ENCODE measurements at places on chromosomes 11 and 22.

DNA sequence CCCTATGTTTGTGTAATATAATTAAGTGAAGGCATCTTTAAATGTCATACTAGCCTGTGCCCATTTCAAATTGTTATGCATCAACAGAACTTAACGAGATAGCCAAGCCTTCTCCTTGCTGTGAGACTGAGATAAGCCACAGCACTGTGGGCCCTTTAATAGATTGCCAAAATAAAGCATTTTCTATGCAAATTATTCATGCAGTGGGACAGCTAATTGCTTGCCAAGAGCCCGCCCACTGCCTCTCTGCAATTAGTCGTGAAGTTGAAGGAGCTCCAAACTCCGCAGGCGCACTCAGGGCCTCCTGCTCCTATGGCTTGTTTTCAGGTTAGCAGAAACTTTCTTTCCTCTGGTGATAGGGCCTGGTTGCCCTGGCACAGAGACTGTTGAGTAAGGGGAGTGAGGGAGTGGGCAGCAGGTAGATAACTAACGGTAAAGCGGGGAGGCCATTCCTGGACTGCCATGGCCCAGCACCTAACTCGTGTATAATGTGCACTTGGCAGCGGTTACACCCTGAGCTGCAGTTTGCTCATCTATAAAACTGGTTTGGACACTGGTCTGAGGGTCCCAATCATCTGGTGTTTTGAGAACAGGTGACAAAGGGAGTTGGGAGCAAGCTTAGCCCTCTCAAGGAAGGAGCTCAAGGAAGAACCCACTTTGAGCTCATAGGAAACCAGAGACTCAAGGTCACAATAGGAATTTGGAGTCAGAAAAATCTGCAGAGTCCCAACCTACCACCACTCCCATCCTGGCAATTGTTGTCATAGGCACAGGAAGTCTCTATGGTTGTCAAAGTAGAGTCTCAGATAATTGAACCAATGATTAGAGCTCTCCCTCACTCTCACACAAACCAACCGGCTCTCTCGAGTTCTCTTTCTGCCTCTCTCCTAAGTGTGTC lies 33.9 kb upstream of the RIC3 start:
- DNase-seq = no peak

- peak; percentile 34 for DNase-seq
These were observed 52.8 kb downstream of the MYH9 start for GRCh38 chr22:36334821-36335603.

- no peak for DNase-seq
These were observed 35.5 kb upstream of the TTC12 start for GRCh38 chr11:113278925-113279324.

DNA sequence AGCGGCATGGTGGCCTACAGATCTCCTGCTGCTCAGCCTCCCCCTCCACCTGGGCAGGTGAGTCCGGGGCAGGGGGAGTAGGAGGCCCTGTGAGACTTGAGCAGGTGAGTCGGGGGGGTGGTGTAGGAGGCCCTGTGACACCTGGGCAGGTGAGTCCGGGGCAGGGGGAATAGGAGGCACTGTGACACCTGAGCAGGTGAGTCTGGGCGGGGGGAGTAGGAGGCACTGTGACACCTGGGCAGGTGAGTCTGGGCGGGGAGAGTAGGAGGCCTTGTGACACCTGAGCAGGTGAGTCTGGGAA lies 299.3 kb downstream of the BRD1 start:
- no peak for DNase-seq

DNA sequence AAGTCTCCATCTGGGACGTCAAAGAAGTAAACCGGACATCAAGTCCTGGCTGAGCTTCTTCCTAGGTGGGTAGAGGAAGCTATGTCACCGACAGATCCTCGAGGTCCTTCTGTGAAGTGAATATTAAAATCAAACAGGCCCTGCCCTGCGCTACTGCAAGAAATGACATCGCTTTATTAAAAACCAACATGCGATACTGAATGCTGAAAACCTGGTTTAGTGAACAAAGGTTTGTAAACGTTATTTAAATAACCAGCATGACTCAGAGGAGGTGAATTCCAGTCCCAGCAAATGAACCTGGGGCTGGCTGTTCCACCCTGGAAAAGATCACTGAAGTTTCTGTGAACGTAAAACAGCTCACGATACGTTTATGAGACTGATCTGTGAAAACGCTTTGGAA lies 645 bp downstream of the RTCB start:
- no peak for DNase-seq

- no peak for DNase-seq
These were observed 54.3 kb upstream of the APOA1 start for GRCh38 chr11:116891746-116892145.

DNA sequence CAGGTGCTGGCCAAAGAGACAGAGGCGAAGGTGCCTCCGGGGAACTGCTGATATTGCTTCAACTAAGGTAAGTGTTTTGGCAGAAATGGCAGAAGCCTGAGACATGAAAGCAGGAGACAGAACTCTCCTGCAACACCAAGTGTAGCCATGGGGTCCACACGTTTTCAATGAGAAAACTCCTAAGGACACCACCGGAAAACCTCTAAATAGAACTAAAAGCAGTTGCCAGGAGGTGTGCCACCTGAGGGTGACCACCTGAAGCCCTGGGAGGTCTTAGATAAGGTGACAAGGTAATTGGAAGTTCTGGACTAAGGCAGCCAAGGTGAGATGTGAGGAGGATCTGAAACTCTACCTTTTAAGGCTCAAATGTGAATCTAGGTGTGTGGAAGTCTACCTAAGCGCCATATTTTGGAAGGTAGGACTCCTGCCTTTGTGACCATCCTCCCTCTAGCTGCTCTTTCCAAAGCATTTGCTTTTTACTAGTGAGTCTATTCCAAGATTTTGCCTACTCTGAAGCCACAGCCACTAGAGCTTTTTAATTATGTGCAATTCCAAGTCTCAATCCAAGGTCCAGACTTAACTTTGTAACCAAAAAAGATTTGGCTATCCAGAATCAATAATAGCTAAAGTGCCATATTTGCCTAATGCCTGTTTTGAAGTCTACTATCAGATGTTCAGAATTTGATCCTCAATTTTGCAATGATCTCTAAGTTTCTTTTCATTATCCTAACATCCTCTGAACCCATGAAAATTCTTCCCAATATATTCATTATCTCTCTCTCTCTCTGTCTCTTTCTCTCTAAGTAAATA lies 4.5 kb upstream of the ZC3H12C start:
- no peak for DNase-seq

- no peak for DNase-seq
These were observed 11.3 kb upstream of the NFAM1 start for GRCh38 chr22:42443240-42444076.

DNA sequence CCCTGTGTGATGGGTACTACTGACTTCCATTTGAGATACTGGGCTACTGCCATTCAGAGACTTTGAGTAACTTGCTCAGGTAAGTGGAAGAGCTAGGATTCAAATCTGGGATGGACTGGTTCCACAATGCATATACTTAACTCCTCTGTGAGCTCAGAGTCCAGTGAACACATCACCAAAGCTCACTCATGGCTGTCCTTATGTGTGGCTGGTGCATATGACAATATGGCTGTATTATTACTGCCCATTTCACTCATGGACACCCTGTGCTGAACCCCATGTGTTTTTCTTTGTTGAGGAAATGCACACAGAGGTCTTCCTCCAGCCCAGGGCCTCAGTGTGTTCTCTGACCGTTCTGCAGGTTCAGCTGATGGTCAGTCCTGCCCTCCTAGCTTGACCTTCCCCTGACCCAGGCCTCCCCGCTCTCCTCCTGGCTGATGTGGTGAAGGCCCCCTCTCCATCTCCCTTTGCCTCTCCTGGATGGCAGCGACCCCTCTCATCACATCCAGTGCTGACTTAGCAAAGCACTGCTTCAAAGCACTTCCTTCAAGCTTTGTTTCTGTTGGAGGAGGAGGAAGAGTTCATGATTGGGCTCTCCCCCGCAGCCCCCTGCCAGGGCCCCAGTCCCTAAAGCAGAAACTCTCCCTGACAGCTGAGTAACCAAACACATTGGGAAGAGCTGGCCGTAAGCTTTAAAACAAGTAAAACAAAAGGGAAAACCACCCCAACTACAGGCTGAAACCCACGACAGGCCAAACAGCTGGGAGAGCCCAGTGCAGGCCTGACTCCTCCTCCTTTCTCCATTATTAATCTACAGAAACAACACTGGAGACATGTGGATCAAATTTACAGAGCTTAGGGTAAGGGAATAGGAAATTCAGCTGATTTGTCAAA lies 101.2 kb downstream of the NAT10 start:
- no peak for DNase-seq

DNA sequence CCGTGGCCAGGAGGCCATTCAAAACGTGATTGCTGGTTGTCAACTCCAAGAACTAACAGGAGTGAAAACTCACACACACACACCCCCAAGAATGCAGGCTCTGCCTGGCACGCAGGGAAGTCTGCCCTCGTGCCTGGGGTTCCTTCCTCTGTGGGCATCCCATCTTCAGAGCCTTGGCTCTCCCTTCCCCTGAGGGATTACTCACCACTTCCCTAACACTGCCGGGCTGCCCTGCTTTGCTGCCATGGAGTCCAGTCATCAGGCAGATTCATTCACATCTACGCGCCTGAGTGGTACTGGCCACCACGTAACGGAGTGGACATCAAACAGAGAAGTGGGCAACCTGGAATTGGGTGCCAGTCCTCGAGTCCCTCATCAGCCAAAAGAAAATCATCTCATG lies 120.7 kb upstream of the TMEM45B start:
- DNase-seq = no peak

- DNase-seq = peak; percentile 35
These were observed 16.1 kb downstream of the CPT1A start for GRCh38 chr11:68825571-68825970.
